Stimulated activated CD4-positive, alpha-beta T cell treated with anti-CD3 and anti-CD28 coated beads, TNF-alpha, amount 100 ng/mL, for 1 hour (primary cell): ENCODE measurements at places on chromosomes 5 and 9.

GRCh38 chr5:58999804-59000203 lies 416.9 kb downstream of the RAB3C start:
- no peak for DNase-seq

DNA sequence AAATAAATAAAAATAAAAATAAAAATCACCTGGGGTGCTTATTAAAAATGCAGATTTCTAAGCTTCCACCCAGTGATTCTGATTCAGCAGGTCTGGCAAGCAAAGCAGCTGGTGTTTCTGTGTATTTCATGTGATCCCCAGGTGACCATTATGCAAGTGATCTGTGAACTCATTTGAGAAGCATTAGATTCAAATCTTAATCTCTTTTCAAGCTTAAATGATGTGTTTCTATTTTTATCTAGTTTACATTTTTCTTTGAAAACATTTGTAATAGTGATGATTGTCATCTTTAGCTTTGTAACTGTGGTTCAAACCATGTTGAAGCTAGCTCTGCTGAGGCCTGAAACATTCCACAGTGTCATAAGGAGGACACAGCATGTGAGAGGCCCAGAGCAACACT lies 804.8 kb upstream of the ZNF608 start:
- no peak for DNase-seq

DNA sequence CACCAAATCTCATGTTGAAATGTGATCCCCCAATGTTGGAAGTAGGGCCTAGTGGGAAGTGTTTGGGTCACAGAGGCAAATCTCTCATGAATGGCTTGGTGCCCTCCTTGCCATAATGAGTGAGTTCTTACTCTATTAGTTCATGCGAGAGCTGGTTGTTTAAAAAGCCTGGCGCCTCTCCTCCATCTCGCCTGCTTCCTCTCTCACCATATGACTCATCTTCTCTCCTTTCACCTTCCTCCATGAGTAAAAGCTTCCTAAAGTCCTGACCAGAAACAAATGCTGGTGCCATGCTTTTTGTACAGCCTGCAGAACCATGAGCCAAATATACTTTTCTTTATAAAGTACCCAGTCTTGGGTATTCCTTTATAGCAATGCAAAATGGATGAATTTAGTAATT lies 20.9 kb upstream of the ARHGAP26 start:
- no peak for DNase-seq

DNA sequence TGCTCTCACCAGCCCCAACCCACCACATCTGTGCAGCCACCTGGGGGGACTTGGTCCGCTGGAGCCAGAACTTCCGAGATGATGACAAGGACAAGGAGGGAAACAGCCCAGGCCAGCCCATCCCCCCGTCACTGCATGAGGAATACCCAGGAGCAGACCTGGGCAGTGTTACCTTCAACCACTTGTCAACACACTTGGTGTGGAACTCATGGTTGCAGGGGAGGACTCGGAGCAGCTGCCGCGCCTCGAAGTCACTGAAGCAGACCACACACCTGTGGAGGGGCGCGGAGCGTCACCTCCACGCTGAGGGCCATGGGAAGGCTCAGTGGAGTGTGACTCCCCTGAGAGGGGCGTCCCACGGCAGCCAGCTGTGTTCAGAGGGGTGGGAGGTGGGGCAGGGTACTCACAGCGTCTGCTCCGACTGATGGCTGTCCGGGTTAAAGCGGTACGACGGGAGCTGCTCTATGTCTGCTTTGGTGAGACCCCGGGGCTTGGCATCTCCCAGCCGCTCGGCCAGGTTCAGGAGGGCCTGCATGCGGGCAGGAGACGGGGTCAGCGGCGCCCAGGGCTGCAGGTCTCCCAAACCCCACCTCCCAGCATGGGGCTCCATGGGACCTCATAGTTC lies 8.0 kb downstream of the RNF44 start:
- no peak for DNase-seq

- DNase-seq: no peak
These were observed 38.2 kb downstream of the PTBP3 start for GRCh38 chr9:112295174-112295573.

GRCh38 chr5:90264689-90265544 lies 144.6 kb downstream of the CETN3 start:
- DNase-seq: peak; percentile 16

GRCh38 chr5:52856564-52856963 lies 68.8 kb downstream of the ITGA1 start:
- DNase-seq: no peak

- no peak for DNase-seq
These were observed 617.0 kb upstream of the CDH18 start for GRCh38 chr5:20604992-20605391.

DNA sequence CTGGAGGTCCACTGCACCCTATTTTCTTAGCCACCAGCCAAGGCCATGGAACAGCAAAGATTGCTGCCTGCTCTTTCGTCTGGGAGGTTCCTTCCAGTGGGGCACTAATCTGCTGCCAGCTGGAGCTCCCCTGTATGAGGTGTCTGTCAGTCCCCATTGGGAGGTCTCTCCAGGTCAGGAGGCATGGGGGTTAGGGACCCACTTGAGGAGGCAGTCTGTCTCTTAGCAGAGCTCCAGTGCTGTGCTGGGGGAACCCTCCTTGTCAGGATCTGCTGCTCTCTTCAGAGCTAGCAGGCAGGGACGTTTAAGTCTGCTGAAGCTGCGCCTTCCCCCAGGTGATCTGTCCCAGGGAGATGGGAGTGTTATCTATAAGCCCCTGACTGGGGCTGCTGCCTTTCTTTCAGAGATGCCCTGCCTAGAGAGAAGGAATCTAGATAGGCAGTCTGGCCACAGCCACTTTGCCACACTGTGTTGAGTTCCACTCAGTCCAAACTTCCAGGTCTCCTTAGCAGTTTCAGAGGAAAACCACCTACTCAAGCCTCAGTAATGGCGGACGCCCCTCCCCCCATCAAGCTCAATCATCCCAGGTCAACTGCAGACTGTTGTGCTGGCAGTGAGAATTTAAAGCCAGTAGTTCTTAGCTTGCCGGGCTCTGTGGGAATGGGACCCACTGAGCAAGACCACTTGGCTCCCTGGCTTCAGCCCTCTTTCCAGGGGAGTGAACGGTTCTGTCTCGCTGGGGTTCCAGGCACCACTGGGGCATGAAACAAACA lies 317.7 kb downstream of the LRRC70 start:
- no peak for DNase-seq

DNA sequence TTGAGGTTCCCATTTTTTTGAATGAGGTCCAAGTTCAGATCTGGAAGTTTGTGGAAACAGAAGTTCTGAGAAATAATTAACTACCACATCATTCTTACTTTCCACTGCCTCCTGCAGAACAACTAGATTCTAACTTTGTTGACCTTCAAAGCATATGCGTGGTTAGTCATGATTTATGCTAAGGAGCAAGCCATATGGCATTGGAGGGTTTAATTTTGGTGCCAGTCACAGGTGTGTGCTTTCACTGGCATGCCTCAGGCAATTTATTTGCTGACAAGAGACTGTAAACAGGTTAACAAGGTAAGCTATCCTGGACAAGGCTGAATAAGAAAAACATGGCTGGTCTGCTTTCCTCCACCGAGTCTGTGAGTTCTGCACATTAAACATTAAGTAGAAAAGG lies 31.5 kb downstream of the HMHB1 start:
- DNase-seq: no peak

GRCh38 chr5:142756576-142756975 lies 13.6 kb upstream of the ARHGAP26 start:
- DNase-seq: no peak

- no peak for DNase-seq
These were observed 281.6 kb downstream of the ADAMTS6 start for GRCh38 chr5:65199993-65200675.

- no peak for DNase-seq
These were observed 182.0 kb upstream of the MOCS2 start for GRCh38 chr5:53291528-53291927.

DNA sequence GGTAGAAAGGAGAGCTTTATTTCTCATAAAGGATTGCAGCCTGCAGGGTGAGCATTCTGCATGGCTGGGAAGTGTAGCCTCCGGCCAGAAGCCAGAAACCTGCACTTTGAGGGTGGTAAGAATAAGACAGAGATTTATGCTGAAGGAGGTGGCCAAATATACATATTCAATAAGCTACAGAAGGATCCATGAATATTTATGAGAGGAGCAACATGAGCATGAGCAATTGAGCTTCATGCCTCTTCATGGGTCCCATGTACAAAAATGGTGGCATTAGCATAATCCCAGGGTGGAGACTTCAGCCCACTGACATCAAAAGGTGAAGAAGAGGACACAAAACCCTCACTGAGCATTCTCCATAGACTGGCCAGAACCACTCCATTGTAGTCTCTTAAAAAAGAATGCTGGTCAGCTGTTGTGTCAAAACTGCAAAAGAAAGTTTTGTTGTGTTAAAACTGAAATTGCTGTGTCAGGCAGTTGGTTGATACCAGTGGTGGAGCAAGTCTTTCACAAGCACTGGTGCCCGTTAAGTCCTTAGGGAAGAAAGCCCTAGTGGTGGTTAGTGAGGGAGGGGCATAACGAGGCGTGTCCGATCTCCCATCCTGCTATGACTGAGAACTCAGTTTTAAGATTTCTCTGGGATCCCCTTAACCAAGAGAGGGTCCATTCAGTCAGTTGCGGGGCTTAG lies 160.8 kb upstream of the MAP1B start:
- DNase-seq: no peak

GRCh38 chr5:68055686-68056085 lies 159.9 kb upstream of the PIK3R1 start:
- DNase-seq: no peak
